GM19239 (cell line): ENCODE measurements at places on chromosomes 1 and 21.

GRCh38 chr1:229339520-229339919 is 3.3 kb downstream of the CCSAP start:
- no peak for DNase-seq

DNA sequence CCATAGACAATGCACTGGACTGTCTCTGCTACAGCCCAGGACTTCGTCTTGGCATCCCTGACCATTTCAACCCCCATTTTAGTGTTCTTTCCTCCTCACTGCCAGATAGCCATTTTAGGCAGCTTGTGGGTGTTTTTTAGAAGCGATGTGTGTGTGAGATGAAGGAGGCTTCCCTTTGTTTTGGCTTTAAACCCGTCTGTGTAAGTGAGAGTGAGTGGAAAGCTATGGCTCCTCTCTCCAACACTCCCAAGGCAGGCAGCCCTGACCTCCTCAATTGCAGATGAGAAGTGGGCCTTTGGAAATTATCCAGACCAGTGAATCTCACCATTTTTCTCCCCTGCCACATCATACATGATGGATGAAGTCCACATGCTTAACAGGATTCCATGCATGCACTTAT is 70.3 kb upstream of the PGBD5 start:
- DNase-seq = no peak

- DNase-seq = no peak
Observed at GRCh38 chr1:112982853-112983536, 27.0 kb upstream of the SLC16A1 start.

DNA sequence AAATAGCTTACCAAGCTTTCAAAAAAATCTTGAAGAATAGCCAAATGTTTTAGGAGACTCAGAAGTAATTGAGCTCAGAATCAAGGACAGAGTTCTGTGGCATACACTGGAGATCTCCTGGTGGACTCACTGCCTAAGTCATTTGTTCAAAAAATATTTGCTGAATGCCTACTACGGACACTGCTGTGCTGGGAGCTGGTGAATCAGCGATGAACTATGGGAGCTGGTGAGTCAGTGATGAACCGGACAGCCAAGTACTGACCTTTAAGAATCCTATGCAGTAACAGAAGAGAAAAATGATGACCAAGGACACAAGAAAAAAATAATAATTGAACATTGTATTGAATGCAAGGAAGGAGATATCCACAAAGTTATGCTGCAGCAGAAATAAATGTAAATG is 717.9 kb upstream of the CXADR start:
- DNase-seq = no peak

- DNase-seq = no peak
Observed at GRCh38 chr1:12141163-12141850, 25.5 kb upstream of the TNFRSF1B start.

- DNase-seq = no peak
Observed at GRCh38 chr1:85330711-85331290, 54.4 kb upstream of the BCL10 start.

DNA sequence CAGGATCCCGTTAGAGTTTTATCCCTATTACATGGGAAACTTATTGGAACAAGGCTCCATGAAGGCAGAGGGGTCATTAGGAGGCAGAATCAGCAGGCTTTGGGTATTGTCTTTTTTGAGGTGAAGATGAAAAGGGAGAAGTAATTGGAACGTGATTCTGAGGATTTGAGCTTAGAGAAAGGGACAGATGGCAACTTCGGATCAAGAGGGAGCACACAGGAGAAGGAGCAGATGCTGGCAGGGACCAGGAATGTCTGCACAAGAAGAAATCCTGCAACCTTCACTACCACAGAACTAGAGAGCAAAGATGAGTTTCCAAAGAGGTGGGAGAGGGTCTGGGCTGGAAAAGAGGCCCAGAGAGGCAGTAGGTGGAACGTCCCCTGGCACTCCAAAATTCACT is 202.8 kb downstream of the RRAGC start:
- DNase-seq = no peak

GRCh38 chr1:153533689-153534201 is 2.0 kb downstream of the S100A6 start:
- no peak for DNase-seq

DNA sequence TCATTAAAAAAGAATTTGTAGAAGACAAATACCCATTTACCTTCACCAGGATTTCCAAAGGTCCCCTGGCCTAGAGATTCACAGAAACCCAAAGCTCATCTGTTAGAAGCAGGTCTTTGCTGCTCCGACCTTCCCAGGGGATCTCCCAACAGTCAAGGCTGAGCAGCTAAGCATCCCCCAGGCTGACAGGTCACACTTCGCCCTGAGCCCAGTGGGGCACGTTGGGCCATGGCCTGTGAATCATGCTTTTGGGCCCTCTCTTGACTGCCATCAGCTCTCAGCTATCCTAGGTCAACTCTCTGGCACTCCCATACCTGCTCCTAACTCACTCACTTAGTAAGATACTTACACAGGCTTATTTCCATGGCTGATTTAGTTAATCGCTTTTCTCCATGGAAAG is 157.7 kb downstream of the DSCAM start:
- no peak for DNase-seq

- no peak for DNase-seq
Observed at GRCh38 chr1:39129514-39129913, 75.0 kb upstream of the MACF1 start.

- DNase-seq = no peak
Observed at GRCh38 chr1:230170622-230171021, 103.6 kb downstream of the GALNT2 start.

DNA sequence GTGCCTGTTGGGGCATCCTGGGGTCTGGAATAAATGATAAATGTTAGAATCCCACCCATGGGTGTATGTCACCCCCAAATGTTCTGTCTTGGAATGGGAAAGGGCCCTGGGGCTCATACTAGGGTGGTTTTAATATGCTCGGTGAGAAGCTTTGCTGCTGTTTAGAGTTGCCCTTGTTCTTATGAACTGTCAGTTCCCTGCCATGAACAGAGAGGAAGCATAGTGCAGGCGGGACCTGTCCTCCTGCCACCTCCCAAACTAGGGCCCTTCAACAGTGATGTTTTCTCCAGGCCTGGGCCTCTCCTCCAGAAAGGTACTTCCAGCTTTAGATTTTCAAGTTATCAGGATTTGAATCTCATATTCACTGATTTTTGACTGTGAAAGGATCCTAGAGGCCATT is 80.7 kb upstream of the COA6 start:
- no peak for DNase-seq

DNA sequence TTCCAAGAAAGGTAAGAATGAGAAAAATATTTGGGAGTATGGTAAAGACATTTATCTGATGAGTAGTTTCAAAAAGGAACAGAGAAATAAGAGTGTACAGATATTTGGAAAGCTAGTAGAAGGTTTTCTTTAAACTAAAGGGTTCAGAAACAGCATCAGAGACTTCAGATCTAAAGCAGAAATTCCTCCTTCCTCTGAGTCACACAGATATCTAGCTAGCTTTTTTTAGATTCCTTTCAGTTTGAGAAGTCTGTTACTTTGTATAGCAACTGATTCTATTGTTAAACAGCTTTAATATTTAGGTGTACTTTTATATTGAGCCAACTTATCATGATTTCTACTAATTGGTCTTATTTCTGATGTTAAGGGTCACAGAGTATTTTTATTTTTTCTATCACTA is 4.7 kb downstream of the AMY2B start:
- DNase-seq = no peak

DNA sequence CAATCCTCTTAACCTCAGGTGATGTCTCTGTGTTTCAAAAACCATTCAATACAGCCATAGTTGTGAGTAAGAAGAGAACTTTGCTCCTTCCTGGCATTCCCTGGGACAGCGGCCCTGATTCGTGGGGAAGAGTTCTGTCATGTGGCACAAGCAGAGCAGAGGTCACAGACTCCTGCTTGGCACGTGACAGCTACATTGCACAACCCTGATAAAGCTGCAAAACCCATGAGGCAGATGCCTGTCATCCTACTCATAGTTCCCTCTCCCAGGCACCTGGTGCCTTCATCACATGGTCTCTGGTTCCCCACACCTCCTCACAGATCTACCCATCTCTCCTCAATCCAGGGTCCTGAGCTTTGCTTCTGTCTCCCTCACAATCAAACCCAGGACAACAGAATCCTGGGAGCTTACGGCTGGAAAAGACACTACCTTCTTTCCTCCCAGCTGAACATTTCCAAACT is 70.8 kb downstream of the PLPP3 start:
- DNase-seq = no peak

- DNase-seq = no peak
Observed at GRCh38 chr1:26470878-26471497, 1.3 kb upstream of the HMGN2 start.

GRCh38 chr1:42417166-42417565 is 36.6 kb downstream of the RIMKLA start:
- DNase-seq = no peak

DNA sequence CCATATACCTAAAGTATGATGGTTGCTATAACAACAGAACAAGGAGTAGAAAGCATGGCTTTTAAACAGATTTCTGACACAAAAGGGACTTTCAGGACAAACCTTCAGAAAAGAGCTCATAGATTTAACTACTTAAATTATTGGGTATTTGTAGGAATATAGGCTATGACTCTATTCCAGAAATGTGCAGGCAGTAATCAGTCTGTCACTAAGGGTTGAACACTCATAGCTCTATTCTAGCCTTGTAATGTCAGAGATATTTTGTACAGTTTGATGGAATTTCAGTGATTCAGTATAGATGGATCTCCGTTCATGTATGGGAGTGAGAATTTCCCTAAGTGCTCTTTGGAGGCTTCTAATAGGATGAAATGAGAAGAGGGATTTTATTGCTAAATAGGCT is 82.8 kb downstream of the EXTL2 start:
- DNase-seq = no peak

DNA sequence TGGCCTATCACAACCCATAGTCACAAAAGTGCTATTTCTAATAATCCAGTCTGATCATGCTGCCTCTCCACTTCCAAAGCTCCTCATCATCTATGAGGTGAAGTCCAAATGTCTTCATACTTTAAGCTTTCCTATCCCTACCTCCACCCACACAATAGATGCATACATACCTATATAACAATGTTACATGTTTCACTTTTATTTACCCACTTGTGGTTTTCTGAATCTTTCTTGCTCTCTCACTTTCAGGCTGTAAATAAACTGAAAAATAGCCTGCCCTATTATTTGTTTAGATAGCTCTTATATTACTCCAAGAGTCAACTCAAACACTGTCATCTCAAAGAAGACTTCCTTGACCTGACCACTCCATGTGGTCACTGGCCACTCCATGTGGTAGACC is 406.8 kb upstream of the BEND5 start:
- DNase-seq = no peak

- DNase-seq = no peak
Observed at GRCh38 chr1:71738256-71738655, 544.1 kb downstream of the NEGR1 start.

DNA sequence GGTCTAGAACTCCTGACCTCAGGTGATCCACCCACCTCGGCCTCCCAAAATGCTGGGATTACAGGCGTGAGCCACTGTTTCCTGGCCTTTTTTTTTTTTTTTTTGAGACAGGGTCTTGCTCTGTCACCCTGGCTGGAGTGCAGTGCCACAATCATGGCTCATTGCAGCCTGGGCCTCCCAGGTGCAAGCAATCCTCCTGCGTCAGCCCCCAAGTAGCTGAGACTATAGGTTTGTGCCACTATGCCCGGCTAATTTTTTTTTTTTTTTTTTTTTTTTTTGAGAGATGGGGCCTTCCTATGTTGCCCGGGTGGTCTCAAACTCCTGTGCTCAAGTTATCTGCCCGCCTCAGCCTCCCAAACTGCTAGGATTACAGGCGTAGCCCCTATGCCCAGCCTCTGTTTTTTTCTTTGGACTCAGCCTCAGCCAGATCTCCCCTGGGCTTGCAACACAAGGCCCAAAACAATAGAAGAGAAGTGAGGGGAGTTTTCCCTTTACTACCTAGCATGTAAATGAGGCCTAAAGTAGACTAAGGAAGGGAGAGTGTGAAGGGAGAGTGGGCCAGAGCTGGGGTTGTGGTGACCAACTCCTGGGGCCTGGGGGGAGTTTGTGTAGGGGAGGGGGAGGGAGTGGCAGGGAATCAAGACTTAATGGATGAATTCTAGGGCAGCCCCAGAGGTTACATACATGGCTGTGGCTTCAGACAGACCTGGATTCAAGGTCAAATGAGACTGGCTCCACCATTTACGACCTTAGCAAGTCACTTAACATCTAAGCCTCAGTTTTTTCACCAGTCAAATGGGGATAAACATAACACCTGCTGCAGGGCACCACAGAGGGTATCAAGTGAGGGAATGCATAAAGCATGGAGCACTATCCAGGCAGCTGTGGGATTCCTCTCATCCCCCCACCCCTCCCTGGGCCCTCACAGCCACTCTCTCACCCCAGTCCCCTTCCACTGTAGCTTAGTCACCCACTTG is 1.6 kb upstream of the CD52 start:
- no peak for DNase-seq

- no peak for DNase-seq
Observed at GRCh38 chr1:240284656-240285414, 193.2 kb downstream of the FMN2 start.

GRCh38 chr1:109775398-109775797 is 11.7 kb upstream of the EPS8L3 start:
- DNase-seq = no peak

DNA sequence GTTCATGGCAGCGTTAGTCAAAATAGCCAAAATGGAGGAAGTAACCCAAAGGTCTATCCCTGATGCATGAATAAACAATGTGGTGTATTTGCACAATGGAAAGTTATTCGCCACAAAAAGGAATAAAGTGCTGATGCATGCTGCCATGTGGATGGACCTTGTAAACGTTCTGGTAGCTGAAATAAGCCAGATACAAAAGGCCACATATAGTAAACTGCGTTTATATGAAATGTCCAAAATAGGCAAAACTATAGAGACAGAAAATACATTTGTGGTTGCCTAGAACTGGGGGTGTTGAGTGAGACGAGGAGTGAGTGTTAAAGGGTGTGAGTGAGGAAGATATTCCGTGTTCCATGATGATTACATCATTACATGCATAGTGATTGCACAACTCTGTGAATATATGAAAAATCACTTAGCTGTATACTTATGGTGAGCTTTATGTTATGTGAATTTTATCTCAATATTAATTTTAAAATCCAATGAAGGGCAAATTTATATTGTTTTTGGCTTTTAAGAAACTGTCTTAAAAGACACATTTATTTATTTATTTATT is 321.3 kb downstream of the KIF26B start:
- DNase-seq = no peak

GRCh38 chr1:21384620-21385019 is 55.3 kb upstream of the NBPF3 start:
- DNase-seq = no peak
